ENCODE measurements at places on chromosomes 6 and 20.

DNA sequence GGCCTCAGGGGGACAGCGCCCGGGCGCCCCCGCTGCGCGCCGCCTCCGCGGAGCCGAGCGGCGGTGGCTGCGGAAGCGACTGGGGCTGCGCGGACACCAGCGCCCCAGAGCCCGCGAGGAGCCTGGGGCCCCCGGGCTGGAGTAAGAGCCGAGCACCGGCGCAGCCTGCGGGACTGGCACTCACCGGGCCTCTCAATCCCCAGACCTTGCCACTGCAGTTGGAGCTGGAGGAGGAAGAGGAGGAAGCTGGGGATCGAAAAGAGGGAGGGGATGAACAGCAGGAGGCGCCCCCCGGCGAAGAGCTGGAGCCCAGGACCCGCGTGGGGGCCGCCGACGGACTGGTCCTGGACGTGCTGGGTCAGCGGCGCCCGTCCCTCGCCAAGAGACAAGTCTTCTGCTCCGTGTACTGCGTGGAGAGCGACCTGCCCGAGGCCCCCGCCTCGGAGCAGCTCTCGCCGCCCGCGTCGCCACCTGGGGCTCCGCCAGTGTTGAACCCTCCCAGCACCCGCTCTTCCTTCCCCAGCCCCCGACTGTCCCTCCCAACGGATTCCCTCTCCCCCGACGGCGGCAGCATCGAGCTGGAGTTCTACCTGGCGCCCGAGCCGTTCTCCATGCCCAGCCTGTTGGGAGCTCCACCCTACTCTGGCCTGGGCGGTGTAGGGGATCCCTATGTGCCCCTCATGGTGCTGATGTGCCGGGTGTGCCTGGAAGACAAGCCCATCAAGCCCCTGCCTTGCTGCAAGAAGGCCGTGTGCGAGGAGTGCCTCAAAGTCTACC lies 590 bp downstream of the RNF217 start:
- peak; percentile 65 for DNase-seq

DNA sequence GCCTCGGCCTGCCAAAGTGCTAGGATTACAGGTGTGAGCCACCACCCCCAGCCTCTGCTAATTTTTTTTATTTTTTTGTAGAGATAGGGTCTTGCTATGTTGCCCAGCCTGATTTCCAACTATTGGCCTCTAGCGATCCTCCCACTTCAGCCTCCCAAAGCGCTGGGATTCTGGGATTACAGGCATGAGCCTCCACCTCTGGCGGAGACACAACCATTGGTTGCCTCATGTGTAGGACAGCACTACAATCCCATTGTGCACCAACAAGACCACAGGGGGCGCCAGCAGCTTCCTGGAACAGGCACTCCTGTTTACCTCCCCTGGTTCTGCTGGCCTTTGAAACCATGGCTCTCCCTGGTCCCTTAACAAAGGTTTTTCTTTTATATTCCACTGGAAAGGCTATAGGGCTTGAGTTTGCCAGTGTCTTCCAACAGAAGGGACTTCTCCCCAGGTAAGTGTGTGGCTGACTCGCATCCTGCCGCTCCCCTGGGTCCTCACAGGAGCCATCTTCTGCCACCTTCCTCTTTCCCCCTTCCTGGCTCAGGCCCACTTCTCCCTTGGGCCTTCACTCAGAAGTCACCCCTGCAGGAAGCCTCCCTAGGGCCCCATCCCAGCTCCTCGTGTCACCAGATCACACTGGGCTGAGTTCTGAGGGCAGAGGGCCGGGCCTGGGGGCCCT lies 39.2 kb upstream of the TLDC2 start:
- peak; percentile 63 for DNase-seq

DNA sequence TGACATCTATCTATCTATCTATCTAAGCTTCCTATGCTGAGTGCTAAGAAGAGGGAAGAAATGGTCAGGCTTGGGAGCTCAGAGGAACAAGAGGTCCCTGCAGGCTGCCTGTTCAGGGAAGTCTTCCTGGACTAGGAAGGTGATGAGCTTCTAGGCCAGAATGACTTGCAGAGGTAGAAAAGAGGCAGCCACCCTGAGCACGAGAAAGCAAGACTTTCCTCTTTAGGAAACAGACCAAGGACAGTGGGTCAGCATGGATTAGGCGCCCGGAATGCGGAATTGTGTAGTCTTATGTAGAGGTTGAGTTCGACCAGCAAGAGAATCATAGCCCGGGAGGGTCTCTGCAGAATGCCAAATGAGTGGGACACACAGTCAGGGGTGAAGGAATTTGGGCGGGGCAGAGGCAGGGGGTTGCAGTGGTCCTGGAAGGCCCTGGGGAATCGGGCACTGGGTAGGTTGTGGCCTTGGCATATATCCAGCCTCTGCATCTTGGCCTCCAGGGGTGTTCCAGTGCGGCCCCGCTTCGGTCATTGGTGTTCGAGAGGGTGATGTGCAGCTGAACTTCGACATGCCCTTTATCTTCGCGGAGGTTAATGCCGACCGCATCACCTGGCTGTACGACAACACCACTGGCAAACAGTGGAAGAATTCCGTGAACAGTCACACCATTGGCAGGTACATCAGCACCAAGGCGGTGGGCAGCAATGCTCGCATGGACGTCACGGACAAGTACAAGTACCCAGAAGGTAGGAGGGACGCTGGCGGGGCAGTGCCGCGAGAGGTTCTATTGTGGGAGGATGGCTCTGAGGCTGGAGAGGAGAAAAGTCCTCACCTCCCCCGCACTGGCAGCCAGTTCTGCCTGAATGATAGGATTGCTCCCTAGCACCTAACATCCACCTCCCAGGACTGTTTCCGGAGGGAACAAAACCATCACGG lies 32.1 kb downstream of the TGM3 start:
- no peak for DNase-seq

GRCh38 chr6:36823421-36824096 lies 15.7 kb downstream of the CPNE5 start:
- no peak for DNase-seq

- no peak for DNase-seq
Observed at GRCh38 chr6:158290659-158291058, 21.6 kb upstream of the TULP4 start.

GRCh38 chr6:137923866-137924653 lies 57.0 kb downstream of the TNFAIP3 start:
- DNase-seq = peak; percentile 19

GRCh38 chr6:154154389-154154967 lies 115.4 kb downstream of the OPRM1 start:
- peak; percentile 77 for DNase-seq

- DNase-seq = peak; percentile 47
Observed at GRCh38 chr20:11776687-11777086, 141.0 kb upstream of the BTBD3 start.

GRCh38 chr20:51811042-51811355 lies 8.7 kb upstream of the SALL4 start:
- DNase-seq = peak; percentile 47

- peak; percentile 50 for DNase-seq
Observed at GRCh38 chr20:33791959-33792597, 19.1 kb upstream of the CHMP4B start.

GRCh38 chr20:51607170-51607569 lies 64.7 kb upstream of the NFATC2 start:
- no peak for DNase-seq

DNA sequence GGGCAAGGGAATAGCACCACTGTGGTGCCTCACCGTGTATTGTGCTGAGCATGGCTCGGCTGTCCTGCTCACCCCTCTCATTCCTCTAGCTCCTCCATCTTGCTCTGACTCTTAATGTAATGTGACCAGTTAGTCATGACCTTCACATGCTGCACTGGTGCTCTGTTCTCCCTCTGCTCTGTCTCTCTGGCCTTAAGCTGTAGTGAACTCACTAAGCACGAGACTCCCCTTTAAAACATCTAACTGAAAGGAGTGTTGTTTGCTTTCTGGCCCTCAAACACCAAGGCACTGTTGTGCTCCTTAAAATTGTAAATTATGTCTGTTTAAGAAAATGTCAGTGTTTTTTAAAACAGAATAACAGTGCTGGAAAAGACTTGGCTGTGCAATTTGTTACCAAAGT lies 140.4 kb downstream of the HDGFL1 start:
- peak; percentile 2 for DNase-seq

DNA sequence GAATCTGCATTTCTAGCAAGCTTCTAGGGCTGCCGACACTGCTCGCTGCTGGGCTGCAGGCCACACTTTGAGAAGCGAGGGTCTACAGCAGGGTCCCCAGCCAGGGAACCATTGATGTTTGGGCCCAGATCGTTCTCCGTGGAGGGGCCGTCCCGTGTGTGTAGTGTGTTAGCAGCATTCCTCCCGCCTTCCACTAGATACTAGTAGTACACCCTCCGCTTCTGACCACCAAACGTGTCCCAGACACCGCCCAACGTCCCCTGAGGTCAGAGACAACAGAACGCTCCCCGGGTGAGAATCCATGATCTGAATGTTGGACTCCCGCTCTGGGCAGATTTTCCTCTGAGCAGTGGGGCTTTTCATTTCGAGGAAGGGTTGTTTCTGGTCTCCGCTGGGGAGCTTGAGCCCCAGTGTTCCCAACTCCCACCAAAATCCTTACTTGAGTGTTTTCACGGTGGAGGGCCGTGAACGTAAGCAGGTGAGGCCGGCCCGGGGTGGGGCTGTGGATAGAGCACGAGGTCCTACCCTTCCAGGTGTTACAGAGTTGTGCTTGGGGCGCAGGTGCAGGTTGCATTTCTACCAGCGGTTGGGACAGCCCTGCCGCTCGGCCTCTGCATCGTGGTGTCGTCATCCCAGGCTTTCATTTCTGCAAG lies 124.6 kb downstream of the SYCP2 start:
- no peak for DNase-seq

DNA sequence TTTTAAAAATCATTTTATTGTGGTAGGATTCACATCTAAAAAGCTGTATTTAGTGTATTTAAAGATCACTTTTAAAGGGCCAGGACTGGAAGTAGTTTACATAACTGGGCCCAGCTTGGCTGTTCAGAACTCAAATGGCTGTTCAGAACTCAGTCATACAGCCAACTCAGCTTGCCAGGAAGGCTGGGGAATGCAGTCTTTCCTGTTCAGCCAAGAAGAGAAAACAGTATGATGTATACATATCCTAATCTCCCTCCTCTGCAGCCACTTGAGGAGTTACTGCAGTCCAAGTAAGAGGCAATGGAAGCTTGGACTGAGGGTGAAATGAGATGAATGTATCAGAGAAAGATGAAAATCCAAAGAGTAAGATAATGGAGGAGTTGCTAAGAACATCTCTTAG lies 24.6 kb downstream of the DSTN start:
- DNase-seq = peak; percentile 75

DNA sequence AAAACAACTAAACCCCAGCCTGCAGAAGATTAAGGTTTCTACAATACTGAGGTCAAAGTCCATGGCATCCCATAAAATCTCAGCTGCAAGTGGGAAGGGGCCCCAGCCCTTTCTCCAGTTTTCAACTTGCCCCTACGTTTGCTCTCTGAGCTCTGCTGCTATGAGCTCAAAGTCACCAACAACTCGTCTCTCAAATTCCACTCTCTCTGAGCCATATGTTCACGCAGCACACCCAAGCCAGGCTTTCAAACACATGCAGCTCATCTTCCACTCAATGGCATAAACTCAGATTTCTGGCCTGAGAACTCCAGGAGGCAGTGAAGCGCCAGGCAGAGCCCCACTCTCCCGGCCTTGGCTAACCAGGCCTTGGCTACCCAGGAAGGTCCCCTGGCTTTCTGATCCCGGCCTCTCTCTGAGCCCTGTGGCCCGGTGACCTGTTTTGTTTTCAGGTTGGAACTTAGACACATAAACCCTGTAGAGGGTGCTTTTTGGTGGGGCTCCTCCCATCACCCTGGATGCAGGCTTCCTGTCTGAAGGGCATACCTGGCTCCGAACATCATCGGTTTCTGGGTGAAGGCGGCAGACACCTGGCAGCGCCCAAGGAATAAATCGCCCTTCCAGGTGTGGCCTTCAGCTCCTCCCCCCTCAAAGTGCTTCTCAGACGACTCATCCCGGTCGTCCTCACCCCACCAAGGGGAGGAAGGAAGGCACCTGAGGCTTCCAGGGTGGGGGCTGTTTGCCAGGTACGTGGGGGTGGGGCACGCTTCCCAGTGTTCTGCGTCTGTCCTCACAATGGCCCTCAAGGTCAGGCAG lies 12.4 kb downstream of the SLC22A23 start:
- no peak for DNase-seq

DNA sequence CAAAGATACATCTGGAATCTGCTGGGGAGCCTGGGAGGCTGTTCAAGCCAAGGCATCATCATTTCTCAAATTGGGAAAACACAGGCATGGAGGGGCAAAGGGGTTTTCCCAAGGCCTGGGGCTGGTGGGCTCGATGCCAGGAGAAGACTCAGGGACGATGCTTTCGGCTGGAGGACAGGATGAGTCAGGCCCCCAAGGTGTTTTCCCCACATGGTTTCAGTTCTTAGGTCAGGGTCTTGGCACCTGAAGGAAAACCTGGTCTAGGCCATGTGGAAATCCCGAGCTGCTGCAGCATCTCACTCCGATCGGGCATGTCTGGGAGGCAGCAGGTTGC lies 348.1 kb downstream of the CDC5L start:
- DNase-seq = peak; percentile 42

- DNase-seq = peak; percentile 38
Observed at GRCh38 chr6:83592770-83593394, 80.5 kb downstream of the PRSS35 start.

DNA sequence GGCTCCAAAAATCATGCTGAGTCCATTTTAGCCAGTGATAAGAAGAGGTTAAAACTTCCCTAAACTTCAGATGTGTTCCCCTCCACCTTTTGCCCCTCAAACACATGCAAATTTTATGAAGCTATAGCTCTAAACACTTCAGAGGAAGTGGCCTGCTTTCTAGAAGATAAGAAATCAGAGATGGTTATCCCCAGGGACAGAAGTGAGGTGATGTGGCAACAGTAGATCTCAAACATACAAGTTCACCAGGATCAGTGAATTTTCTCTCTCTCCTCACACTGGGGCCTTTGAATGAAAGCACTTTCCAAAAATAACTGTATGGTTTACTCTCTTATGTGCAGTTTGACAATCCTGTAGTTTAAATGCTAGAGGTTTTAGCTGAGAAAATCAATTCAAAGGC lies 332.0 kb downstream of the BTBD9 start:
- DNase-seq = peak; percentile 5

DNA sequence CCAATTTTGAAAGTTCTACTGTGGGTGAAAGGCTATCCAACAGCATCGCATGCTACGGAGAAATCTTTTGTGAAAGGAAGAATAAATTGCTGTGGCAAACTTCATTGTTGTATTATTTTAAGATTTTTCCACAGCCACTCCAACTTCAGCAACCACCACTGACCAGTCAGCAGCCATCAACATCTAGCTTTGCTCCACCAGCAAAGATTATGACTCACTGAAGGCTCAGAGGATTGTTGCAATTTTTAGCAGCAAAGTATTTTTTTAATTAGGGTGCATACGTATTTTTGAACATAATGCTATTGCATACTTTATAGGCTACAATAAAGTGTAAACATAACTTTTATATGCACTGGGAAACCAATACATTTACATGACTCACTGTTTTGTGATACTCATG lies 493.5 kb downstream of the TFAP2A start:
- DNase-seq = peak; percentile 62

- DNase-seq = peak; percentile 75
Observed at GRCh38 chr6:121816361-121816760, 380.9 kb downstream of the GJA1 start.

DNA sequence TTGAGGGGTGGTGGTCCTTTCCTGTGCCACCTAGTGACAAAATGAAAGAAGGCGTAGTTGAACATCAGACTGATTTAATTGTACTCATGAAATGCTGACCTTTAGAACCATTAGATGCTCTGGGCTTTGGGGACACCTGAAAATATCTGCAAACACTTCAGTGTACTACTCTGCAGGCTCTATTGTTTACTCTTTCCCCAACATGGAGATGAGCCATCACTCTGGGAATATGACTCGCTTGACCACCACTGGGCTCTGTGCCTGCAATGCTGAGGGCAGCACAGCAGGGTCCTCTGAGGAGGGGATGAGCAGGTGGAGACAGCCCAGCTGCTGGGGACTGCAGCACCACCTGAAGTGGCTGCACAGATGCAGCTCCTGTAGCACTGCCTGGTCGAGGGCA lies 74.8 kb upstream of the SLC24A3 start:
- no peak for DNase-seq
